ENCODE measurements at places on chromosomes 12 and 14.
A peak's percentile ranks its signal among the peaks of the same experiment; 100 is the strongest.

DNA sequence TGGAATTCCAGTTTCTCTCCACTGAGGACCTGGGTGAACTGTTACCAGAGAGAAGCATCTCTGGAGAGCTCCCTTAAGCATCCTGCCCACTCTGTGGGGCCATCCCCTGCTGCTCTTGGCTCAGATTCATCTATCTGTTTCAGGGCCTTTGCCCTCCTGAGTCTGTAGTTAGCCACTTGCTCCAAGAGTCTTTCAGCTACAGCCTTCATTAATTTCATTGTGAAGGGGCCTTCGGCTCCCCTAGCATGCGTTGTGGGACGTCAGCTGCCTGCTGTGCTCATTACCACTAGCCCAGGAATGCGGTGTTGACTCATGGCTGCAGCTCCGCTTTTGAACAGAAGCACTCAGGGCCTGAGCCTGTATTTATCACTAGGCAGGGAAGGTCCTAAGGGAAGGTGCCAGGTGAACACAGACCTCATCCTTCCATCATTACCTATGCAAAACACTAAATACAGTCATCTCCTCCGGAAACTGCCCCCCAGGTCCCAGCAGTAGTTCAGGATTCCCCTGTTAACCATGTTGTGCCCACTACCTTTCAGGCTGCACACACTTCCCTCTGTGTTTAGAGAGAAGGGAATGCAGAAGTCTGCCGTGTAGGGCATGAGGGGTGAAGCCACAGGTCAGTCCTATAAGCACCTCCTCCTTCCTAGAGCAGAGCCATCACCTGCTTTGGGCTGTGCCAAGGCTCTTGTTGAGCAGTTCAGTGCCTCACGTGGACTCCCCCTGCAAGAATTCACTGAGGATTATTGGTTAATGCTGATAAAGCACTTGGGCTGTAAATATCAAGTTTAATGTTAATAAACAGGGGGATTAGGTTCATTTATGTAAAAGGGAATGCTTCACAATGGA is 191.4 kb downstream of the CACNA1C start:
- no peak for DNase-seq

DNA sequence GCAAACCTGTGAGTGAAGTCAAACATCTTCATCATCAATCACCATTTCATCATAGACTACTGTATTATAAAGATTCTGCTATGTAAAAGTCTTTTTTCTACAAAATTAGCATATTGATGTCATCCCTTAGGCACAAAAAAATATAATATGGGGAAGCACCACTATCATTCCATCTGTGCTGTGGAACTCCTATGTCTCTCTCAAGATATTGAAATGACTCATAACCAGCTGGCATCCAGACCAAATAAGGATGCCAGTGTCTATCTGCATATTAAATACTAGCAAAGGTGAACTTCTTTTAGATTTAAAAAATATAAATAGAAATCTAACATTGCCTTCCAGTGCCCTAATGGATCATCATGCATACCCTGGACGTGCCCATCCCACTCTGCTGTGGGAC is 17.9 kb upstream of the DCAF5 start:
- DNase-seq: no peak

- DNase-seq: no peak
Measured at GRCh38 chr12:21797539-21797938, 23.0 kb upstream of the KCNJ8 start.

GRCh38 chr14:99821519-99822508 is 28.6 kb downstream of the EML1 start:
- no peak for DNase-seq

GRCh38 chr14:68719634-68720384 is 73.1 kb downstream of the ZFP36L1 start:
- DNase-seq: no peak

- no peak for DNase-seq
Measured at GRCh38 chr14:33777681-33778080, 173.2 kb downstream of the EGLN3 start.

DNA sequence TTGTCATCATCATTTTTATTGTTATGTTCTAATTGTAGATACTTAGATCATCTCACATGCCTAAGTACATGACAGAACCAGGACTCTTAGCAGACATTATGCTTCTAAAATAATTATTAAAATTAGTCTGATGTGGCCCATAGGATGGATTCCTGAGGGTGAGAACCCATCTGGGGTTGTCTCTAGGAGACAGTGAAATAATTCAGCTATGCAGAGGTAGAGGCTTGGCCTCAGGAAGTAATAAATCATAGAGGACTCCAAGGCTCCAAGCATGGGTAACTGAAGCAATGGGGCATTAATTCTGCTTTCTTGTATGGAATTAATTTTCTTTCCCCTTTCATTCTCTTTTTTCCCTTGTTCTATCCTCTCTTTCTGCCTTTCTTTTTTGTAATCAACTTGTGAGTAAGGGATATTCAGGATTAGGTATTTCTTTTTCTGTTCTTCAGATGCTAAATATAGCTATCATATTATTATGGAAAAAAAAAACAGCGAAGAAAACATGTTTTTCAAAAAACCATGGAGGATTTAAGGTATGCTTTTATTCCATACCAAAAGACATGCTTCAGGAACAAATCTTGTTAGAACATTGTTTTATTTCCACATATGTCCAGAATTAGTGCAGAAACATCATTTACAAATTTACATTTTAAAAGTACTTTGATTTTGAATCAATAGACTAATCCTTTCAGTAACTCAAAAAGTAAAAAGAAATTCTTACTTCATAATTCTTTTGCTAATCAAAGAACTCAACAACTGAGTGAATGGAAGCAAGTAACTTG is 263.2 kb downstream of the TRHDE start:
- DNase-seq: no peak

GRCh38 chr12:4024701-4025100 is 151.5 kb upstream of the PARP11 start:
- DNase-seq: no peak

DNA sequence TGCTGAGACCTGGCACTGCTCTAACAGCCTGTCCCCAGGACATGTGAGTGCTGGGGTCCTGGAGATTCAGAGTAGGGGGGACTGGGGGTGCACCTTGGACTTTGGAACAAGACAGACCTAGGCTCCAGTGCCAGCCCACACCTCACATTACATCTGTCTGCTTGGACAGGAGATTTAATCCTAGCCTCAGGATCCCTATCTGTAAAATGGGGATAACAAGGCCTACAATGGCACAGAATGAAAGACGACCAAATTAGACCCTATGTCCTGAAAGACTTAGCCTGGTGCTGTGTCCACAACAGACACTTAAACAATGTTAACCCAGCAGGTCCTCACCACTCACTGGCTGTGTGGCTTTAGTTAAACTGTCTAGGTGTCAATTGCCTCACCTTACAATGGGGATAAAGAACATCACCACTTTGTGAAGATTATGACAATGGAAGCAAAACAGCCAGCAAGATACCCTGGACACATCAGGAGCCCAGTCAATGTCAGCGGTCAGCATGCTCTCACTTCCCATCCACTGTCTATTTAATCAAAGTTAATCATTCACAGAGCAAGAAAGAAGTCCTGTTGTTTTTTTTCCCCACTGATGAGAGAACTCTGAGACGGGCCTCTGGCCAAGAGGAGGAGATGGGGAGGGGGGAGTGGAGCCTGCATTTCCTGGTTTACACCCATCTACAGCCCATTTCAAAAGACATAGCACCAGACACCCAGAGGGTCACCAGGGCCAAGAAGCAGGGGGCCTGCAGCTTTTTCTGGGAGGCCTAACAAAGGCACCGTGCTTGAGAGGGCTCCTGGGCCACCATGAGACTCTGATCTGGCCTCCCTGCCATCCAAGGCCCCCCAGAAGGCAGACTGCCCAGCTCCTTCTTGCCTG is 40.6 kb downstream of the ACTN1 start:
- no peak for DNase-seq

DNA sequence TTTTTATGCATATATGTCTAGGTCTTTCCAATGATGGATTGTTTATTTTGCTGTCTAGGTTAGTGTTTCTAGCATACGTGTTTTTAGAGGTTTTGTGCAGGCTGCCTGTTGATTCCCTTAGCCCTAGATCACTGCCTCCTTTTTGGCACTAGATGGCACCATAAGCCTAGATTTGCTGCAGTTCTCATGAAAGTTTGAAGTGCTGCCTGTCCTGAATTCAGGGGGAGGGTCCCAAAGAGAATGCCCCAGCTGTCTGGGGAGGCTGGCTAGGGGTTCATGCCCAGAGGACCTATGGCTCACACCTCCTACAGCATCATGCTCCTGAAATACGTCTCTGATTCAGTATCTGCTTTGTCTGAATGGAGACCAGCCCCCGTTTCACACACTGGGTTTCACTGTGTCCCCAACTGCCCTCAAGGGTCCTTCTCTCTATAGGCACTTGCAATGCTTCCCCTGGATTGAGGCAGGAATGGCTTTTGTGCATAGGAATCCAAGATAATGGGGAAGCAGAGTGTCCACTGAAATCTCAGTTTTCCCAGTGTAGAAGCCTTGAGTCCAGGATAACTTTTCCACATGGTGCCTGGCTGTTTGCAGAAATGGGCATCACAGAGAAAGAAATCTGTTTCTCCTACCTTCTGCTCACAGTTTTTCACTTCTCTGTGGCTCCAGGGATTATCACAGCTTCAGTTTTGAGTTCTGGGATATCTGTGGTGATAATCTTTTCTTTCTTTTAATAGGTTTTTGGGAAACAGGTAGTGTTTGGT is 14.2 kb upstream of the TXNRD1 start:
- DNase-seq: peak; percentile 52

DNA sequence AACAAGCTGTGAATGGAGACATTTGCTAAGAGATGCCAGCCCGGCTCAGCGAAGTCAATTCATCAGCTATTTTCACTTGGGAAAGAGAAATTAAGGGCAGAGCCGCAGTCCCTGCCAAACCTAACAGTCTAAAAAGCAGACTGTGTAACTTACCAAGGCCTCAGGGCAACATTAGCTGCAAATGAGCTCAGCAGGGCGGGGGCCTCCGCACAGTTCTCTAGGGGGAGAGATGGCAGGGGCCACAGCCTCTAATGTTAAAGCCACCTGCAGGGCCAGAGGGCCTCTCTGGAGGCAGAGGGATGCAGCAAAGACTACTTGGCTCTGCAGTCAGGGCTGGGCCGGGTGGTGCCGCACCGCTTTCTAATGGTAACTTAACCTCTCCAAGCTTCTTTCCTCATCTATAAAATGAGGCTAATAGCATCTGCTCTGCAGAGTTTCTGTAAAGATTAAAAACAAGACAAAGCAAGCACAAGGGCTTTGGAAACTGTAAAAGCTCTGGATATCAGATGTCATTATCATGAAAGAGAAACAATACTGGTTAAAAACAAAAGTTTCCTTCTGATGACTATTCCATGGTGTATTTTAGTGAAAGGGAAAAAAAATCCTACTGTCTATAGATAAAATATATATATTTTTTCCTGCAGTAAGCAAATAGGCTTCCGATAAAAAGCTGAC is 13.4 kb upstream of the GPRC5A start:
- no peak for DNase-seq

GRCh38 chr12:50220363-50220995 is 53.3 kb upstream of the CERS5 start:
- no peak for DNase-seq

GRCh38 chr12:10553148-10553547 is 47.5 kb downstream of the EIF2S3B start:
- no peak for DNase-seq

DNA sequence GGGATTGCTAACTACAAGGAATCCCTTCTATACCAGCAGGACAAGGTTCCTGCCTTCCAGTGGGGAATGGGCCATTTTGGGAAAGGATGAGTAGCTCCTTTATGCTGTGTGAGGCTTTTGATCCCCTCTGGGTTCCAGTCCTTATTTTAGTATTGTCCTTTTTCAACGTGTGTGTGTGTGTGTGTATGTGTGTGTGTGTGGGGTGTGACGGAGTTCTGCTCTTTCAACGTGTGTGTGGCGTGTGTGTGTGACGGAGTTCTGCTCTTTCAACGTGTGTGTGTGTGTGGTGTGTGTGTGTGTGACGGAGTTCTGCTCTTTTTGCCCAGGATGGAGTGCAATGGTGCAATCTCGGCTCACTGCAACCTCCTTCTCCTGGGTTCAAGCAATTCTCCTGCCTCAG is 27.4 kb downstream of the RAB35 start:
- DNase-seq: no peak

DNA sequence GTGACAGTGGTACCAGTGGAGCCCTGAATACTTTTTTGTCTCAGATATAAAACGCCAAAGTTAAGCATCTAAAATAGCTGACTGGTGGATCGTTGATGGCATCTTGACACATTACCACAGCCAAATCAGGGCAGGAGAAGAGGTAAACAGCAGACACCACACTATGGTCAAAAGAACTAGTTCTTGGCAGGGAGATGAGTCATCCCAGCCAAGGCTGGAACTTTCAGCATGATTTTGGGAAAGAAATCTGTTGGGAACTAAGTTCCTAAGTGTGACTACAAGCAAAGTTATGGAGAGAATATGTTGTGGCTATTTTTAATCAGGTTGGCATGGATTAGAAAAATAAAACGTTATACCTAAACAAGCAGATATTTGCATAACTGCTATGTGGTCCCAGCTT is 36.9 kb downstream of the LGR5 start:
- DNase-seq: no peak

DNA sequence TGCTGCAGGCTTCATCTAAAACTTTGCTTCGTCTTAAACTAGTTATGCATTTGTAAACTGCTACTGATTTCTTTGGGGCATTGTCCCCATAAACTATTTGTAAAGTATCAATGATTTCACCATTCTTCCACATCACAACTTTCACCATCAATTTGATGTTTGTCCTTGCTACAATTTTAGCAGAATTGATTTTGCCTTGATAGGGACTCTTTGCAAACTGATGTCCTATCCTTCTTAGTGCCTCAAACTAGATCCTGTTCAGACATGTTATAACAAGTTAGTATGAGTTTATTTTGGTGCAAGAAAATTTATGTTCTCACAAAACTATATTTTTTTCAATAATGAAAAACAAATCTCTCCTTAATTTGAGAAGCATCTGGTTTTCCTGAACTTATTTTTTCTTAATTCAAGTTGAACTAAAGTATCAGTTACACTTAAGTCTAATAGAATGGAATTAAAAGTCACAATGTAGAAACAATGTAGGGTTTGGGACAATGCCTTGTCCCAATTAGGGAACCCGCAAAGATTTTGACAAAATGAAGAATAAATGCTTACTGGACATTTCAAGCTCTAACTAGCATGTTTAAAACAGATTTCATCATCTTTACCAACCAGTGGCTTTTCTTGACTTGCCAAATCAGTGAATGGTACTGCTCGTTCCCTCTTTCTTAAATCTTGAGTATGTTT is 10.1 kb upstream of the ARID4A start:
- DNase-seq: no peak

- no peak for DNase-seq
Measured at GRCh38 chr14:61101803-61102548, 120.9 kb downstream of the SLC38A6 start.

GRCh38 chr12:562634-563033 is 100.6 kb downstream of the NINJ2 start:
- no peak for DNase-seq

- DNase-seq: no peak
Measured at GRCh38 chr14:100109594-100109955, 44.4 kb downstream of the EVL start.

- no peak for DNase-seq
Measured at GRCh38 chr14:104331871-104332605, 193.7 kb downstream of the KIF26A start.

DNA sequence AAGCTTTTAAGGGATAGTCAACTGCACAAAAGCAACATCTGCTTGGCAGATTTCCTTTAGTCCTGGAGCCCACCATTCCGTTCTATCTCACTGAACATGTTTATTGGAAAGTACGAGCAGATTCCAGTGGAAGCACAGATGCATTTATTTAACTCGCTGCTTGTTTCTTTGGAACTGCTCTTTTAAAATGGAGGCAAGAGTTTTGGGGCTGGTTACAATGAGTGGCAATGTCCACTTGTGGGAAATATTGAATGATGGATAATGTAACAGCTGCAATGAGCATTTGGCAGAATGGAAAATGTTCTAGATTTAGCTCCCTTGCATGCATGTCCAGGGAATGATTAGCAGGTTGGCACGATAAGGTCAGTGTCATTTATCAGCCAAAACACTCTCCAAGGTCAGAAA is 163.0 kb downstream of the ATP23 start:
- DNase-seq: no peak
